ENCODE measurements at places on chromosomes 7 and 10. TPM values are rescaled to one million over a fixed set of nuclear protein-coding genes. Genes with fewer than 3 reads are reported as not detected.

The HTR5A gene
- total RNA-seq, result not detected

DNA sequence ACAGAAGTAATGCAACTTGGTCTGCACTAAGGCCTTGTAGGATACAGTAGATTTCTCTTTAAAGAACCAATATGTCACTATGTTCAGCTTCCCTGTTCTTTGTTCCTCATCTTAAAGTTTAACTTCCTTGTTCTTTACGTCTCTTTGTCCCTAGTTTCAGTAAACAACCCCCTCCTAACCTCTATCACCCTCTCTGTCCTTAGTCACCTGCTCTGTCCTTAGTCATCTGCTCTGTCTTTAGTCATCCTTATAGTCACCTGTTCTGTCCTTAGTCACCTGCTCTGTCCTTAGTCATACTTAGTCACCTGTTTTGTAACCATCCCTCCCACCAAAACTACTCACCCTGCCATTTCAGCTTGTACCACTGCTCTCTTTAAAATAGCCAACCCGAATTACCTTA is 144.6 kb upstream of the TMEM106B start:
- no peak overlapping the region for H3K4me3 ChIP-seq
- H3K4me1 ChIP-seq, result no peaks in the 10 kb centered on the region
- no peak overlapping the region for H3K27ac ChIP-seq
- no peaks in the 10 kb centered on the region for H3K36me3 ChIP-seq

DNA sequence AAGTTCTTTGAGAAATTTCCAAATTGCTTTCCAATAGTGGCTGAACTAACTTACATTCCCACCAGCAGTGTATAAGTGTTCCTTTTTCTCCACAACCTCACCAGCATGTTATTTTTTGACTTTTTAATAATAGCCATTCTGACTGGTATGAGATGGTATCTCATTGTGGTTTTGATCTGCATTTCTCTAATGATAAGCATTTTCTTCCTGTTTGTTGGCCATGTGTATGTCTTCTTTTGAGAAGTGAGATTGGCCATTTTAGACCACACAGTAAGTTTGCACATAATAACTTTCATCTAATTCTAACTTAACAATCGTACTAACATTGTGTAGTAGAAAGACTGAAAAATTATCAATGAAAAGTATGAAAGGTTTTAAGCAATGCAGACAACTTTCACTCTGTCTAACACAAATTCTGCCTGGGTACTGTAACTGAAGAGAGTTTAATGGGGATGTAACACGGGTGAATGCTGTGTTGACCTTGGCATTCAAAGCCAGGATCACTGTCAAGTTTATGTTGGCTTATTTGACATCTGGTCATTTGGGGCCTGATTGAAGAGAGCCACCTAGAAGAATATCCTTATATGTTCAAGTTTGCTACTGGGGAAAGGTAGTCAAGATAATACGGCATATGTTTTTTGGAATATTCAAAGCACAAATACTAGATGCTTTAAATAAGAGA is 50.4 kb downstream of the FAM171A1 start:
- 0 out of 2 replicates have a peak, but pooled peaks cover 4% of the 10 kb centered on the region for H3K4me1 ChIP-seq
- H3K36me3 ChIP-seq, result no peaks in the 10 kb centered on the region
- no peak overlapping the region for H3K4me3 ChIP-seq
- no peak overlapping the region for H3K27ac ChIP-seq
- H3K27me3 ChIP-seq, result no peaks in the 10 kb centered on the region
- no peak for DNase-seq

DNA sequence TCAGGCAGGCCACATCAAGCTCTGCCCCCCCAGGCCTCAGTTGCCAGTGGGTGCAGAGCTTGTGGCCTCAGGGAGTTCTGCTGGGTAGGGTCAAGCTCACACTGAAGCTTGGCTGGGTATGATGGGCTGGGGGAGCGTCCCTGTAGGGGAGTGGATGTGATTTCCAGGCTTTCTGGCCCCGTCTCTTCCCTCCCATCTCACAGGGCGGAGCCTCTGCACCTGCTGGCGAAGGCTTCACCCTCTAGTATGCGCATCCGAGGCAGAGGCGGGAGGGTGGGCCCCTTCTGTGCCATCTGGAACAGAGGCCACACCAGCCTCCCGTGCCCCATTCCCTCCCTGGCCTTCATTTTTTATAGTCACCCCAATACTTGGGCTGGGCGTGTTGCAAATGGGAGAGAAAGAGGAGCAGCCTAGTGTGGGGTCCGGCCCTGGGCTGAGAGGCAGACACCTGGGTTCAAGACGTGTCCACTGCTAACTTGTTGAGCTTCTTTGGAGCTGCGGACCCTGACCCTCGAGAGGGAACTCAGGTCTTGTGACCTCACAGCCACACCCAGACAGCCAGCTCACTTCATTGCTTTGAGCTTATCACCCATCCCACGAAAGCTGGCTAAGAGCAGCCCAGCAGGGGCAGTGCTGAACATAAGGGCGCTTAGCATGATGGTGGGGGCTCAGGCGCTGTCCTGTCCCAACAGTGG is 2.3 kb downstream of the AQP1 start:
- no peaks in the 10 kb centered on the region for H3K27me3 ChIP-seq
- no peak overlapping the region for H3K27ac ChIP-seq
- H3K36me3 ChIP-seq, result no peaks in the 10 kb centered on the region
- no peaks in the 10 kb centered on the region for H3K4me1 ChIP-seq
- DNase-seq, result no peak

GRCh38 chr7:18180685-18181084 is 153.0 kb upstream of the PRPS1L1 start:
- no peaks in the 10 kb centered on the region for H3K36me3 ChIP-seq
- no peak for DNase-seq
- no peaks in the 10 kb centered on the region for H3K27me3 ChIP-seq
- no peak overlapping the region for H3K27ac ChIP-seq

Measured in H9 (cell line).